ENCODE measurements at places on chromosomes 16 and 17.

- DNase-seq: no peak
These were observed 1121.9 kb downstream of the CDH8 start for GRCh38 chr16:60914334-60914733.

- DNase-seq: no peak
These were observed 1.2 kb downstream of the FN3K start for GRCh38 chr17:82736511-82737185.

DNA sequence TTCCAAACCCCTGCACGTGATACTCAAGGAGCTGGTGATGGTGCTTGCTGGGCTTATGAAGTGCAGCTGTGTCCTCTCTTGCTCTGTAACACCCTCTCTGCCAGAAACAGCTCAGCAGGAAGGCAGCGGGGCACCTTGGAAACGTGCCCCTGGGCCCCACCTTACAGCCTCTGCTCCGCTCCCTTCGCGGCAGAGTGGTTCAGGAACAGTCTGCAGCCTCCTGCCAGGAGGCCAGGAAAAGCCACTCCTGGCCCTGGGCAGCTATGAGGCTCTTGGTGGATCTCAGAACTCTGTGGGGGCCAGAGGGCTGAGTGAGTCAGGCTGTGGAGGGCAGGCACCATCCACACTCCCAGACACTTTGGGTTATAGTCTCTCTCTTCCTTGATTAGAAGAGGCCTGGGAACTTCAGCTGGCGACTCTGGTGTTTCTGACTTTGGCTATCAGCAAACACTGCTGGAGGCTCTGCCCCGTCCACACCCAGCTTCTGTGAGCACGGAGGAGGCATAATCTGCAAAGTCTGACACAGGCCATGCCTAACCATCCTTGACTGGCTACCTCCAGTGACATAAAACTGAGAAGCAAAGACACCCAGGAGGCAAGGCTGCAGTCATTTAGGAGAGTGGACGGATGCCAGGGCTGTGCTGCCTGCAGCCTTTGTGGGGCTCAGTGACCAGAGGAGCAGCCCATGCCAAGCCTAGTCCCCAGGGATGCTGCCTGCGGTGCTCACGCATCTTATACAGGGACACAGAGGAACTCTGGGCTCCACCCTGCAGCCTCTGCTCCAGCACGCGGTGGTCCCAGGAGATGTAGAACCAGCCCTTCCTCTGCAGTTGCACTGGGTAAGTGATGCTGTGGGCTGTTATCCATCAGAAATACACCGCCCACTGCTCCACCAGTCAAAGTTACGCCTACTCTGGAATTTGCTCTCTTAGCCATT lies 65.3 kb downstream of the METRNL start:
- DNase-seq: no peak

GRCh38 chr16:55225972-55226542 lies 97.9 kb upstream of the IRX6 start:
- no peak for DNase-seq

DNA sequence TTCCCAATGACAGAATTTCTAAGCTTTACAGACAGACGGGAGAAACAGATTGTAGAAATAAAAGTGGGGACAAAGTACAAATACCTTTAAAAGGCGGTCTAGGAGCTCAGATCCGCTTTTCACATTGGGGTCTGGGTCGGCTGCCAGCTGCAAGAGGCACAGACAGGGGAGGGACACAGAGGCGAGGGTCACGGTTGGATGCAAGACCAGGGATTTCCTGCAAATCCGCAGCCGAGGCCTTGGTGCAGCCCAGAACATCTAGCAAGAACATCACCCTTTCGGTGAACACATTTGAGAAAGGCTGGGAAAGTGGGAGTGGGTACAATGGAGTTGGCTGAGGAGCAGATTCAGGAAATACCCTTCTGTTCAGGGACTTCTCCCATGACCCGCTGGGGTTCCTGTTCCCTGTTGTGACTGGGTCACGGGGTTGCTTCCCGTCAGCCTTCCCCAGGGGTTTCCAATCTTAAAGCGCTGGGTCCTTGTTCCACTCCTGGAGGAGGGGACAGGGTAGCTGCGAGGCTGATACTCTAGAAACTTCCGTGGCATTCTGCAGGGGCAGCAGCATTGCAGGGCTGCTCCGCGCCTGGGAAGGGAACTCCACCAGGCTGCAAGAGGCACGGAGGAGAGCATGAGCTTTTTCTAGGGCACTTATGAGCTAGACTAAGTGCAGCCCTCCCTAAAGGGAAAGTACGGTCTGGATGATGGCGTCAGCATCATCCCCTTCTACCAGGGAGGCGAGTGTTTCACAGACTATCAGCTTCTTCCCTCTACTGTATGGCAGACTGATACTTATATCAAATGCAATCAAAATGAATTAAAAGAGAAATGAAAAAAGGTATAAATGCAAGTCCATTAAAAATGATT lies 16.0 kb downstream of the VAC14 start:
- DNase-seq: no peak

- DNase-seq: no peak
These were observed 583 bp downstream of the ATXN2L start for GRCh38 chr16:28823291-28823872.

GRCh38 chr17:55420776-55421178 lies 858 bp downstream of the MMD start:
- no peak for DNase-seq

- DNase-seq: no peak
These were observed 2.4 kb upstream of the B9D1 start for GRCh38 chr17:19364699-19365498.

DNA sequence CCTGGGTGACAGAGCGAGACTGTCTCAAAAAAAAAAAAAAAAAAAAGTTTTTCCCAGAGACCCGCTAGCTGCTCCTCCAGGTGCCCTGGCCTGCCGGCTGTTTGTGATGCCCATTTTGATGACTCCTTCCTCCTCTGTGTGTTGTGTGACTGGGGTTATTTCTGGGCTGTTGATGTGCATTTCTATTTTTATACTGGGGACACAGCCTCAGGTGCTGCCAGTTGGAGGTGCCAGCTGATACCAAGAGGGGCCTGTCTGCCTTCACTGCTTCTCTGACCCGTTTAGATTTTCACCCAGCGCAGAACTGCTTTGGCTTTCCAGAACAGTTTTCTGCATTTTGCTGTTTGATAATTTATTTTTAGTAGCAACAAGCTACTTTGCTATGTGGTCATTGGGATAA lies 6.7 kb downstream of the PLA2G15 start:
- DNase-seq: no peak

- no peak for DNase-seq
These were observed 2.0 kb upstream of the SPAG7 start for GRCh38 chr17:4969551-4970173.

DNA sequence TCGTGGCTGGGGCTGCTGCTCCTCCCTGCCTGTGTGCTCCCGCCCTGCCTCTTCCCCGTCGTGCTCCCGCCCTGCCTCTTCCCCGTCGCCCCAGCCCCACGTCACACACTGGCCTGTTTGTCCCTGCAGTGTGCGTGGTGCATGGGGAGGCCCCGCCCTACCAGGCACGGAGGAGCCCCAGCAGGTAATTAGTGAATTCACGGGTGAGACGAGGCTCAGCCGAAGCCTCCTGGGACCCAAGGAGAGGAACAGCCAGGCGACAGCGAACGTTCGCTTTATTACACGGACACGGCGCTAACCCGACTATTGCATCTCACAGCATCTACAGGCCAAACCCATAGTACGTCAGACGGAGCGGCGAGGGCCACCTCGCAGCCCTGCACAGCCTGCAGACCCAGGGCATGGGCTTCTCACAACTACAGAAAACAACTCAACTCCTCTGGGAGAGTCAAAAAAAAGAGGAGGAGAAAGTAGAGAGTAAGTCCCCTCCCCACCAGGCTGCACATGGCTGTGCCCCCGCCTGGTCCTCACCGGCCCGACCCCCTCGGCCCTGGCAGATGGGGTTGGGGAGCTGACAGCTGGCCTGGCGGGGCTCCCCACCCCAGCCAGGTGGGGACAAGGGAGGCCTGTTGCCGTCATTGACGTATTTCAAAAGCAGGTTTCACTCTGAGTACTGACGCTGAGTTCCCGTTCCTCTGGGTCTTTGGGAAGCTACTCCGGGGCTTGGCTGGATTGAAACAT lies 4.3 kb upstream of the PABPN1L start:
- DNase-seq: no peak

DNA sequence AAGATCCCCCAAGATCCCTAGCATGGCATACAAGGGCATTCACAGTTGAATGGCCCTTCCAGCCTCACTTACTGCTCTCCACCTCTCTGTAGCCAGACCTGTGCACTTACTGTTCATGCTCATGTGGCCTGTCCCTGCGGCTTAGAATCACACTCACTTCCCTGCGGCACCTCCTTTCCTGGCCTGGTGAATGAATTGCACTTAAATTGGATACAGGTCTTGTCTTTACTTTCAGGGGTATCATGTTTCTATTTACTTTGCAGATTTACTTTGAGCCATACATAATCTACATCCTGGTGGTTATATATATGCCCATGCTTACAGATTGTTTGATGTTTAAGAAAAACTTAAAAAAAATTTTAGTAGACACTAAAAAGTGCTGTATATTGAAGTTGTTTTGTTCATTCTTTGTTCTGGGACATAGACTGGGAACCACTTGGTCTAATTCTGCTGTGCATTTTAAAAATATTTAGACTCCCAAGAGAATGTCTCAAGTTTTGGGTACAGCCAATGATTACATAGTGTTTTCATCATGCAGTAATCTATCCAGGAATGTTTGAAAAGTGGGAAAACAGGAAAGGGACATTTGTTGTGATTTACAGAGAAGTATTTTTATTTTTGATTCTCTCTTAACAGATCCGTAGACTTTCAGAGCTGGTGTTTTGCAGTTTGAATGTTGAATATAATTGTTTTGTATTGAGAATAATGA lies 63.9 kb downstream of the NUP88 start:
- no peak for DNase-seq

GRCh38 chr17:60102632-60103096 lies 23.9 kb upstream of the HEATR6 start:
- no peak for DNase-seq

DNA sequence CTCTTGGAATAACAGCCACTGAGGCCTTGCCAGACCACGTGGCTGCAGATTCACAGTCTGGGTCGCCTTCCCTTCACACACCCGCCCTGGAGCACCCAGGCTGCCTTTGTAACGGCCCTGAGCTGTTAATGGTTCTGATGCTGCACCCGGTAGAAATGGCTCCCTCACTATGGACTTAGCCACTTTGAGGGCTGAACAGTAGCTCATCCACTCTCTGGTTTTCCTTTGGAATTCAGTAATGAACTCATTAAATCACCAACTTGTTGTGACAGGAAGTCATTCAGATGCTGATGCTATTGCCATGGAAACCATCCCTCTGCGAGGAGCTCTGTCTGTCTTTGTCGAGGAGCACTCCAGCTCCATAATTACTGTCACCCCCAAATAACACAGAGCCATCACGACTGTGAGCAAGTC lies 59.2 kb downstream of the CDK5R1 start:
- DNase-seq: no peak

GRCh38 chr17:2954898-2955445 lies 108.4 kb downstream of the OR1D5 start:
- no peak for DNase-seq

GRCh38 chr17:82956726-82957468 lies 117.1 kb upstream of the ZNF750 start:
- DNase-seq: no peak

DNA sequence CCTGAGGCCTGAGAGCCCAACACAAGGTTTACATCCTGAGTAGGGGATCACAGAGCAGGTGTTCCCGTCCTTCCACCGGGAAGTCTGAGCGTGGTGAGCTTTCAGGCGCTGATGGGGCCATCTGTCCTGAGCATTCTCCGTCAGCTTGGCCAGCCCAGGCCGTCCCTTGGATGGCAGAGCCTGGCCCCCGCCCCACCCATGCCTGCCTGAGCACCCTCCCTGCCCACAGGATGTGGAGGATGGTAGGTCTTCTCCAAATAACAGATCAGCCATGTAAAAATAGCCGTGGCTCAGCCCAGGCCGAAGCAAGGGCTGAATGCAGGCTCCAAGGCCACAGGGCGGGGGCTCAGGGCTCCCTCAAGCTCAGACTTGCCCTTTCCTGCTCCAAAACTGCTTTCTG lies 20.2 kb downstream of the SPNS2 start:
- no peak for DNase-seq

GRCh38 chr16:1466968-1467521 lies 7.8 kb downstream of the CLCN7 start:
- DNase-seq: no peak

DNA sequence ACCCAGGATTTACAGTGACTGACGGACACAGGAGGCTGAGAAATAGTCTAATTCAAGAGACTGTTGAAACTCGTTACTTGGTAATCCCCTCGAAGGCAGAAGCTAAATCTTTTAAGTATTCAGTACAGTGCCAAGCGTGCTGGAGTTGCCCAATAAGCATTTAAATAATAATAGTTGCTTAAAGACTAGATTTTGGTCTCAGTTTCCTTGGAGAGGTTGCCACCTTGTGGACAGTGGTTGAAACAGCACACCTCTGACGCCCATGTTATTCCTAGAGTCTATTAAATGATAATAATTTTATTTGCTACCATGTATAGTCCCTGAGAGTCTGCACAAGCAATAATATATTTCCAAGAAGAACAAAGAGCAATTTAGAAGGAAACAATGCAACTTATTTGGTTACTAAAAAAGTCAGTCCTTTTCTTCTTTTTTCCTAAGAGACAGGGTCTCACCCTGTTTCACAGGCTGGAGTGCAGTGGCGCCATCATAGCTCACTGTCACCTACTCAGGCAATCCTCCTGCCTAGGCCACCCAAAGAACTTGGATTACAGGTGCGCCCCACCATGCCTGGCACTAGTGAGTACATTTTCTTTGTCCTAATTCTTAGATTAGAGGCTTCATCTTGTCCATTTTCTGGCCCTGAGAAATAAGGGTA lies 138.0 kb upstream of the NUDT7 start:
- DNase-seq: no peak
